ENCODE measurements at places on chromosomes 3 and 15.

GRCh38 chr15:68244235-68244634, 14.7 kb upstream of the CLN6 start:
- no peak for DNase-seq

DNA sequence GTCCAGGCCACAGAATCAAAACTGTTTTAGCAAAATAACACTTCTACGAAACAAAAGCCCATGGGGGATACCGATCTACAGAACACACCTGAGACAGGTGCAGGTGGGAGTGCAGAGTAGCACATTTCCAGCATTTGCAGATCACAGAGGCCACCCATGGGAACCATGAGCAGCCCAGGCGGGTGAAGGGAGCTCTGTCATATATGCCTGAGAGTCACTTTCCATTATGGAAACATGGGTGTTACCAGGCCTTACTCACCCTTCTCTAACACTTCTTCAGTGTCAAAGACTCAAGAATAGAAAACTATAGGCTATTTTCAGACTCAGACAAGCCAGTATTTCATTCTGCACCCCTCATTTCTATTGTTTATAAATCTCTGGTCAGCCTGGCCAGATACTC, 3.5 kb downstream of the PLA1A start:
- no peak for DNase-seq

GRCh38 chr15:74621936-74622335, 6.3 kb downstream of the CLK3 start:
- no peak for DNase-seq

GRCh38 chr3:61979638-61980037, 393.7 kb downstream of the FEZF2 start:
- DNase-seq, result no peak

- no peak for DNase-seq
Observed at GRCh38 chr3:42684632-42685362, 540 bp upstream of the KLHL40 start.

GRCh38 chr15:81024265-81024872, 23.6 kb downstream of the TLNRD1 start:
- DNase-seq, result peak; percentile 41

DNA sequence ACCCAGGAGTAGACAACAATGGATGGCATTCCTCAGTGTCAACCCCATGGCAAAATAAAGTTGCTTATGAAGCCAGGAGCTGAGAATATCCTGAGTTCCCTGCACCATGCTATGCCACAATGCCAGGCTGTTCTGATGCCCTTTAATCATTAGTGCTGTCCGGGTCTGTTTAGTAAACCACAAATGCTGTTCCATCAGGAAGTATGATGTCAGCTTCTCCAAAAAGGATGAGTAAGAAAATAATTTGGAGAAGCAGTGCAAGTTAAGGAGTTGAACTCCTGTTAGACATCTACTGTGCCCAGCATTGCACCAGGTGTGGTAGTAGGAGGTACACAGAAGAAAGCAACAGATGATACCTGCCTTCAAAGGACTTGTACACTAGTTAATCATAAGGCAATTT, 67.9 kb upstream of the GUCA1C start:
- no peak for DNase-seq

GRCh38 chr3:4043867-4044575, 244.8 kb downstream of the LRRN1 start:
- no peak for DNase-seq

GRCh38 chr3:42753757-42754156, 19.3 kb downstream of the CCDC13 start:
- no peak for DNase-seq

GRCh38 chr3:115960799-115961198, 337.5 kb downstream of the GAP43 start:
- DNase-seq, result no peak

GRCh38 chr3:71288269-71288930, 295.1 kb downstream of the FOXP1 start:
- DNase-seq, result no peak

- peak; percentile 41 for DNase-seq
Observed at GRCh38 chr15:52730173-52730572, 51.0 kb upstream of the ATOSA start.
